Right renal cortex interstitium (tissue), 3 donors: ENCODE measurements at places on chromosomes 7 and 10. TPM values are rescaled to one million over a fixed set of nuclear protein-coding genes. Genes with fewer than 3 reads are reported as not detected.
A peak's percentile ranks its signal among the peaks of the same experiment; 100 is the strongest.

GRCh38 chr7:41107330-41107937, 595.5 kb downstream of the INHBA start:
- DNase-seq, result no peak

GRCh38 chr7:83119494-83119893, 43.2 kb downstream of the PCLO start:
- DNase-seq, result no peak

GRCh38 chr10:34522546-34522945, 292.6 kb downstream of the PARD3 start:
- DNase-seq, result no peak

GRCh38 chr7:6691103-6691502, 15.6 kb downstream of the ZNF12 start:
- no peak for DNase-seq

DNA sequence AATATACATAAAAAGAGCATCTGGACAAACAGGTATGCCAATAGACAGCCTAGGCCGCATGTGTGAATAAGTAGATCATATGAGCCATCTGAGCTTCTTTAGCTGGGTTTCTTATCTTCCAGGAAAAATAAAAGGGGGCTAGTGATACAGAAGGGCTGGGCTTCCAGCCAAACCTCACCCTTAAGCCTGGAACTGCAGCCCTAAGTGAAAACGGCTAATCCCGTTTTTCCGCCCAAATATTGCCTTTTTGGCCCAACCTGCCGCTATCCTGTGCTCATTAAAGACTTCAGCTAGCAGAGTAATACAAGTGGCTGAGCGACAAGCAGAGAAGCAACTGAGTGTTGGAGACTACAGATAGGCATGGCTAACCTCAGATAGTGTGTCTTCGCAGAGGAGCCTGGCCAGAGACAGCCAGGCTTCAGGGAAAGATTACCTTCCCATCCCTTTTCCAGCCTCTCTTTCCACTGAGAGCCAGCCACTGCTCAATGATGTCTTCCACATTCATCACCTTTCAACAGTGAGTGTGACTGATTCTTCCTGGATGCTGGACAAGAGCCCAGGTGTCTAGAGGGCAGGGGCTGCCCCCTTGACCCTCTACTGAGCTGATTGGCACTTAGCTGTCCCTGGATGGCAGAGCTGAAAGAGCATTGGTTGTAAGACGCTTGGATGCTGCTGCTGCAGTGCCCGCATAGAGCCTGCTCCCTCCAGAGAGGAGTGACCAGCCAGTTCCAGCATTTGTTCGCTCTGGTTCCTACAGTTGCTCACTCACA, 108.9 kb downstream of the ITGB8 start:
- no peak for DNase-seq

- no peak for DNase-seq
Measured at GRCh38 chr7:33351709-33352108, 222.3 kb downstream of the BBS9 start.

- no peak for DNase-seq
Measured at GRCh38 chr7:94249631-94250030, 145.1 kb upstream of the COL1A2 start.

- no peak for DNase-seq
Measured at GRCh38 chr7:156676263-156676662, 35.7 kb downstream of the RNF32 start.

- DNase-seq, result peak; percentile 25
Measured at GRCh38 chr10:68139448-68140272, 30.4 kb downstream of the MYPN start.

GRCh38 chr10:58579011-58579655, 66.5 kb downstream of the BICC1 start:
- DNase-seq, result no peak

DNA sequence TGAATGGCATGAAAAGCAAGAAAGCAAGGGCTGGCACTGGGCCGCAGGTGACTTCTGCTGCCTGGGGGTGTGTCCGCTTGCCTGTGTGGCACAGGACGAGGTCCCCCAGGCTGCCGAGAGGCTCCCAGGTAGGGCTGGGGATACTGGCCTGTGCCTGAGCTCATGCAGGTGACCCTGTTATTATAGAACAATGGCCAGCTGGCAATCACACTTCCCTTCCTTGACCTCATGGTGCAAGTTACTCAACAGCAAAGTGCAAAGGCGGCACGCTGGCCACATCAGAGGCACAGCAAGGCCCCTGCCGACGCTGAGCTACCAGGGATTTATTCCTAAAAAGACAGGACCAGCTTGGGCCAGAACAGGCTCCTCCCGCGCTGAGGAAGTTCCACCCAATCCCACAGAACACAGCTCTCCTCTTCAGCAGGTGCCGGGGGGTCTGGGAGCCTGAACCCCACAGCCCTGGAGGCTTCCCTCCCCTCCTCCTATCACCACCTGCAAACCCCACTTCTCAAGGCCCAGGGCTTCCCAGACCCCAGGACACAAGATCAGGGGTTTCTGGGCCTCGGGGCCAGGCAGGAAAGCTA, 1.4 kb upstream of the ADAM8 start:
- no peak for DNase-seq

- DNase-seq, result no peak
Measured at GRCh38 chr7:133354546-133355324, 101.9 kb downstream of the EXOC4 start.

DNA sequence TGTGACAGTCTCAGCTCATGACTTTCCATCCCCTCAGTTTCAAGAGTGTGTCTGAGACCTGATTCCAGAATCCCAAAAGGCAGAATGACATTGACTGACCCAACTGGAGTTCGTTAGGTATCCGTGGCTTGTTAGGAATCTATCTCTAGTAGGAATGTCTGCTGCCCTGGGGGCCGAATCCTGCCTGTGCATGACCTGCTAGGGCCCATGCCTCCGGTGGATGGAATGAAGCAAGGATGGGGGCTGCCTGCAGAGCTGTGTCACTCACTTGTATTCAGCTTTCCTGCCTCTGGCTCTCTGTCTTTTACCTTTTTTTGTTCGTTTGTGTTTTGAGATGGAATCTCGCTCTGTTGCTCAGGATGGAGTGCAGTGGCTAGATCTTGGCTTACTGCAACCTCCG, 129.5 kb downstream of the SDK1 start:
- no peak for DNase-seq

DNA sequence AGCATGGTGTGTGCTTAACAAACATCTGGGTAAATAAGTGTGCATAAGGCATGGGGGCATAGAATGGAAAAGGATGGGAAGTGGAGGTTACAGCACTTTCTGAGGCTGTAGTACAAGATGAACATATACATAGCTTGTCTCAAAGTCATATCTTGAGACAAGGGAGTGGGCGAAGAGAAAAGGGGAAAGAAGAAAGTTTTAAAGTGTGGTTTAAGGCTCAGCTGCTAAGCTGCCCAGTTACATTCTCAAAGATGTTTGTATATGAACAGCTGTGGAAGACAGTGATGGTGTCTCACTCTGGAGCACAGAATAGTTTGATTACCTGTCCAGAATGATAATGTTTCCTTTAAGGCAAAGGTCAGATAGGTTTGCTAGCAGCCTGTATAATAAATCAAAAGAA, 61.9 kb upstream of the LANCL2 start:
- DNase-seq, result no peak

DNA sequence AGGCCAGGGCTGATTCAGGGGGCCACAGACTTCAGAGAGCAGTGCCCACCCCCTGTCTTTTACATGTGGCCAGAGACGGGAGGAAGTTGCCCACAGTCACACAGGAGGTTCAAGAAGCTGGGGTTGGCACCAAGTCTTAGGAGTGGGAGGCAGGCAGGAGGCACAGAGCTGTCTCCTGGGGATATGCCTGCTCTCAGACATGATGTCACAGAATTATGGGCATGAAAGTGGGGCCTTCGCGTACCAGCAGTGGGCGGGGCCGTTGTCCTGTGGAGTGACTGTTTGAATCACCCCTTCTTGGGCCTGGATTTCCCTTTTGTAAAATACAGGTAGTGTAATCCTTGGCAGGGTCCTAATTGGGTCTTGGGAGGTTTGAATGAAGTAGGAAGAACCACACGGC, 81.2 kb upstream of the PPIF start:
- no peak for DNase-seq

- DNase-seq, result no peak
Measured at GRCh38 chr7:44638611-44639557, 32.5 kb downstream of the OGDH start.

DNA sequence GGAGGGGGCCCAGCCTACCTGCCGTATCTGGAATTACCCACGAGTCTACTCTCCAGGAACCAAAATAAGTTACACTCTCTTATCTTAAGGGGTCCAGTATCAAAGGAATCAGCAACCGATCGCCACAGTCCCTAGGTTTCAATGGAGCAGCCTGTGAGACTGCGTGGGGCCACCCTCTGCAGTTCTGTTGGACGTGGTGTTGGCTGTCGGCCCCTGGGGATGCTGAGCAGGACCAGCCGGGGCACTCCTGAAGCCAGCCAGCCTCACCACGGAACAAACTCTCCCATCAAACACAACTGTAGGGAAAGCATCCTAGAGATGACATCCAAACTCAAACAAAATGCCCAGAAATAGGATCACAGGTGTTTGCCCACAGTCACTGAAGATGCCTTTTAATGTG, 25.5 kb upstream of the ABLIM1 start:
- no peak for DNase-seq

ETV1 gene
- 37.3 TPM for polyA plus RNA-seq

ADCYAP1R1 gene
- 0.89 TPM for polyA plus RNA-seq

AVPI1 gene
- polyA plus RNA-seq, result 4.1 TPM

MRLN gene
- polyA plus RNA-seq, result 0.94 TPM

ENTPD7 gene
- 20.6 TPM for polyA plus RNA-seq

SLC29A4 gene
- polyA plus RNA-seq, result 17.4 TPM

HELLS gene
- polyA plus RNA-seq, result 31.2 TPM
